Large intestine (tissue), 12 donors: ENCODE measurements at places on chromosomes 1 and 21. TPM values are rescaled to one million over a fixed set of nuclear protein-coding genes. Genes with fewer than 3 reads are reported as not detected.
A peak's percentile ranks its signal among the peaks of the same experiment; 100 is the strongest.

- DNase-seq, result peak; percentile 73
Observed at GRCh38 chr1:27522432-27523336, 32.7 kb upstream of the WASF2 start.

- DNase-seq, result no peak
Observed at GRCh38 chr1:175427625-175428024, 235.0 kb upstream of the KIAA0040 start.

- DNase-seq, result peak; percentile 93
Observed at GRCh38 chr21:43866659-43867331, 1.8 kb downstream of the AGPAT3 start.

DNA sequence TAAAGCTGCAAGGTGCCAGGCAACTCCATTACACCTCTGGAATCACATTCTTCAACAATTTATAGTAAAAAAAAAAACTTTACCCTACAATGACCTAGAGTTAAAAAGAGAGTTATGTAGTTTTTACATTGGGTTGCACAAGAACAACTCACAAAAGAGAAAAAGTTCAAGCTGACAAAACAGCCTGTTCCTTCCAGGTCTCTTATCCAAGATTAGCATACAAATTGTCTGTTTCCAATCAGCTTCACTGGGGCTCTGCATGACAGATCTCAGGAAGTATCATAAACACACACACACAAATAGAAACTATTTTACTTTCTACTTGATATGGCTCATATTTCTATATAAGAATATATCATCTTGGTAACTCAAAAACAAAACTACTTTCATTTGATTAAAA, 154.6 kb downstream of the PCNX2 start:
- DNase-seq, result no peak

- DNase-seq, result no peak
Observed at GRCh38 chr21:14773777-14774345, 227.7 kb upstream of the SAMSN1 start.

DNA sequence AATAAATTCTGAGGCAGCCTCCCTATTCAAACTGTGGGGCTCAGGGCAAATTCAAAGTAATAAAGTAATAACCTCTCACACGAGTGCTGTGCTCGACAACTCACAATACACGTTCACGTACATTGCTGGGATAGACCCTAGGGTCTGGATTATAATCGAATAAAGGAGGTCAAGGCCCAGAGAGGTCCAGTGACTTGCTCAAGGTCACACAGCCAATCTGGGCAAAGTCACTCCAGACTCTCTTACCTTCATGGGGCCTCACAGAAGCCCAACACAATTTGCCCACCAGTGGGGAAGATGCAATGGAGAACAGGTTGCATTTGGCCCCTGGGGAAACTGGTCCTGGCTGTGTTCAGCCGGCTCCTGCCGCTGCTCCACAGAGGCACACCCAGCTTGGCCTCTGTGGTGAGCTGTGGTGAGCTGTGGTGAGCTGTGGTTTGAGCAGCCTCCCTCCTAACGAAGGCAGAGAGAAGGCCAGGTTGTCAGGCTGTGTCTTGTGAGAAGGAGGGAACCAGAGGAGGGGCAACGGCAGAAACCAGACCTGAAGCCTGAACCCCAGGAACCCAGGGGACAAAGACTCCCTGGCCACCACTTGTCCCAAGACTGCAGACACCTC, 35.1 kb downstream of the NUAK2 start:
- no peak for DNase-seq

GRCh38 chr1:86064899-86065298, 91.7 kb downstream of the COL24A1 start:
- DNase-seq, result no peak

DNA sequence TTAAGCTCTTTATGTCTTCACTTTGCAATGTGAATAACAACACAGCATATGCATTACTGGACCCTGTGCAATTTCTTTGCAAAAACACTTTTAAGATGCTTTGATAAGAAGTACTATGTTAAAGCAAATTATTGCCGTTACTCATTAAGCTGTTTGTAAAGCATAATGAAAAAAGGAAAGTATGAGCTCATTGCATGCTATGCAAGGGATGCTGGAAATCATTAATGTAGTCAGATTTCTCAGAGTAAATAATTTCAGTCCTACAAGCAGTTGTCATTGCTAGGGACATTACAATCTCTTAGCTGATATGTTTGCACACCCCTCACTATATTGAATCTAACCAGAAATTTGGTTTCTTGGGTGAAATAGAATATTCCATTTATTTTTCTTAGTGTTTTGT, 982.5 kb upstream of the ADGRL2 start:
- DNase-seq, result no peak

DNA sequence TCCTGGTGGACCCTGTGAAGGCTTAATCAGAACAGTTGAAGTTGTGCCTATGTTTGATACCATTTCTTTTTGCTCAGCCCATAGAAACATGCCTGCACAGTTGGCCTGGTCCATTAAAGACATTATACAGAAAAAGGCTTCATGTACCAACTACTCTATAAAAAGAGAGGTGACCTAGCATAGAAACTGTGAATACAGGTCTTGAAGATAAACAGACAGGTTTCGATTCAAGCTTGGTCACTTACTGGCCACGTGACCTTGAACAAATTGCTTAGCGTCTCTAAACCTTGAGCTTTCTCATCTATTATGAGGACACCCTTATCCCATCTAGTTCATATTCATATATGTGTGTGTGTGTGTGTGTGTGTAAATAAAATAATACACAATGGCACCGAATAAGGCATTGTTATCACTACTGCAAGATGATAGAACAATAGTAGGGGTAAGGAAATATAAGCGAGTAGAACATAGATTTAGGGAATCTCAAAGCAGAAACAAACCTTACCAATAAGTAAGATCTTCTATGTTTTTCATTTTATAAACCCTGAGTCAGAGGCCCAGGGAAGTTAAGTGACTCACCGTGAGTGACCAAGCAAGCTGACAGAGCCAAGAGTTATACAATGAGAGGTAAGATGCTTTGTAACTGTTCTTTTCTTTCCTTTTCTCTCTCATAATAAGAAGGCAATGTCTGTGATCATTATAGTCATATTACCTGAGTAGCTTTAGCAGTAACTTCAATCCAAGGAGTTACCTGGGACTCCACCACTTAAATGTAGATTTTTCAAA, 476.8 kb upstream of the DEPDC1 start:
- no peak for DNase-seq

- no peak for DNase-seq
Observed at GRCh38 chr1:245512181-245512888, 357.6 kb downstream of the KIF26B start.

- DNase-seq, result peak; percentile 22
Observed at GRCh38 chr1:21468599-21468998, 28.7 kb downstream of the NBPF3 start.

GRCh38 chr1:230267338-230268065, 158.6 kb downstream of the PGBD5 start:
- DNase-seq, result peak; percentile 61

GRCh38 chr21:33975548-33976081, 60.0 kb upstream of the ATP5PO start:
- DNase-seq, result peak; percentile 31

DNA sequence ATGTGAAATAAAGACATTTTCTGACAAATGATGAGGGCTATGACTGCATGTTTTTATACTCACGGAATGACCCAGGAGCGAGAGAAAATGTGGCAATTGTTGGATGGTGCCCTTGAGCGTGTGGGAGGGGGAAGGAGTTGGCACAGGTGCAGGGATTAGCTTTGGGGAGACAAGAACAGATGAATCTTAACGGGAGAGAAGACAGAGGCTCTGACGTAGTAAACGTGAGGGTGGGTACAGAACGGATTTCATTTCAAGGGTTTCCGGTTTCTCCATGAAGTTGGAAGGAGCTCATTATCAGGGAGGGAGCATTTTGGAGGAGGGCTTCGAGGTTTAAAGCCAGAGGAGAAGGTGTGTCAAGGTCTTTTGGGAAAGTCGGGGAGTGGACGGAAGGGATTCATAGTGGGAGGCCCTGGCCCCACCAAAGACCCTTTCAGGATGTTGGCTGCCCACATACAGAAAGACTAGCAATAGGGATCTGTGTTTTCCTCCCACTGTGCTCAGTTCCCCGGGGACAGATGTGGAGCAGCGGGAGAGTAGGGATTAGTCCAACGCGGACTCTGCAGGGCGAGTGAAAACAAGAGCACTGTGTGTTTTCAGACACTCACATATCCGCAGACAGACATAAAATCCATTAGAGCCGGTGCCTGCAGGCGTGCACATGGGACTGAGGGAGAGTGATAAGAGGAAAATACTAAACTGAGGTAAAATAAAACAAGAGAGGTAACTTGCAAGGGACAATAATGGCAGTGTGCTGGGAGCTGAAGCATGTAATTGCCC, 584.1 kb downstream of the AJAP1 start:
- DNase-seq, result no peak

DNA sequence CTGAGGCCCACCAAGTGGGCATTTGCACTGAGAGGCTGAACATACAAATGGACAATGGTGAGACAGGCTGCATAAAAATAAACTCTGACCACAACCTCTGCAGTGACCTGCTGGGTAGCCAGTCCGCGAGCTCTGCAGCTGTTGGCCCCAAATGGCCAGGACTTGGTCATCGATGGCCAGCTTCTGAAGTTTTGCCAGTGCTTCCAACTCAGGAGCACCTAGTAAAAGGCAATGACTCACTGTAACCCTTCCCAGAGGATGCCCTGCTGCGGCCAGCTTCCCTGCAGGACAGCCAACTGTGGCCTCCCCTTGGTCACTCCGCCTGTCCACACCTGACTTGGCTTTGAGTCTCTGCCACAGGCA, 185.4 kb downstream of the DYRK1A start:
- no peak for DNase-seq

- DNase-seq, result peak; percentile 25
Observed at GRCh38 chr1:110605901-110606656, at the start of gene KCNA2. TSS of gene KCNA2 (minus strand) at chr1:110606358. CDS start at chr1:110604782, 1,576 bp downstream.

DNA sequence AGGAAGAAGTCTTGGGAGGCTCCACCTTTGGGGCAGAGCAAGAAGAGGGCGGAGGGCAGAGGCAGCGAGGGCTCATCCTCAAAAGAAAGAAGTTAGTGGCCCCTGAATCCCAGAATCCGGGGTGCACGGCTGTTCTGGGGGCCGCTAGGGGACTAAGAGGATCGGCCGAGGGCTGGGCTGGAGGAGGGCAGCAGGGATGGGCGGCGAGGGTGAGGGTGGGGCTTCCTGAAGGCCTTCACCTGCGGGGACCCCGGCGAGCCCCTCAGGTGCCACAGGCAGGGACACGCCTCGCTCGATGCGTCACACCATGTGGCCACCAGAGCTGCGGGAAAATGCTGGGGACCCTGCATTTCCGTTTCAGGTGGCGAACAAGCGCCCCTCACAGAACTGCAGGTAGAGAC, 23.9 kb downstream of the COL6A1 start:
- DNase-seq, result no peak

DNA sequence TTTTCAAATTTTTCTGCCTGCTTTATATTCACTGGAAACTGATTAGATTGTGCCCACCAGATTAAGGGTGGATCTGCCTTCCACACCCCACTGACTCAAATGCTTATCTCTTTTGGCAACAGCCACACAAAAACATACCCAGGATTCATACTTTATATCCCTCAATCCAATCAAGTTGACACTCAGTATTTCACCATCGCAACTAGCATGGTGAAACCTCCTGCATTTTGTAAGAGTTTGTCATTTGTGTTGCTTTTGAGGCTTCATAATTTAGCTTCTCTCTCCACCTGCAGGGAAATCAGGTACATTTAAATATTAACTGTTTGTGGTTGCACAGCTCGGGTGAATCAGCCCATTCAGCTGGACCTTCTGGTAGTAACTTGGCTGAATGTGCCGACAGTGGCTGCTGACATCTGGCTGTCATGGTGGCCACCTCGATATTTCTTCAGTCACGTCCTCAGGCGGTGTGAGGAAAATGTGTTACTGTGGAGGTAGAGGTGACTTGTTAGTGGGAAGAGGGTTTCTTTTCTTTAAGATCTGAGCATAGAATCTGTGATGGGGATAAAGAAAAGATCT, 224.0 kb downstream of the PTBP2 start:
- no peak for DNase-seq

GRCh38 chr1:28359592-28360239, 9.8 kb upstream of the PHACTR4 start:
- DNase-seq, result peak; percentile 51

GRCh38 chr21:19608101-19608621, 1204.6 kb upstream of the TMPRSS15 start:
- DNase-seq, result no peak

GRCh38 chr1:210248341-210248740, 15.7 kb downstream of the SERTAD4 start:
- no peak for DNase-seq

- no peak for DNase-seq
Observed at GRCh38 chr1:21077085-21077484, 99.6 kb downstream of the EIF4G3 start.

- DNase-seq, result no peak
Observed at GRCh38 chr21:38081708-38082107, 165.5 kb upstream of the KCNJ6 start.

- DNase-seq, result no peak
Observed at GRCh38 chr1:171817511-171818265, 23.6 kb upstream of the DNM3 start.

GRCh38 chr1:88302843-88303486, 381.1 kb upstream of the PKN2 start:
- no peak for DNase-seq

- no peak for DNase-seq
Observed at GRCh38 chr1:200530623-200531261, 89.8 kb downstream of the KIF14 start.

FCGR3A gene
- polyA plus RNA-seq, result 3.1 TPM

DYNLT4 gene
- polyA plus RNA-seq, result 0.52 TPM

AQP10 gene
- polyA plus RNA-seq, result 11.1 TPM

ZNF593OS gene
- 1.2 TPM for polyA plus RNA-seq

ATAD3C gene
- polyA plus RNA-seq, result 1.0 TPM

NOC2L gene
- polyA plus RNA-seq, result 49.2 TPM

CD160 gene
- polyA plus RNA-seq, result 2.6 TPM

METTL25B gene
- 59.3 TPM for polyA plus RNA-seq

WNT3A gene
- polyA plus RNA-seq, result not detected
